ENCODE measurements at places on chromosomes 2 and 18.

DNA sequence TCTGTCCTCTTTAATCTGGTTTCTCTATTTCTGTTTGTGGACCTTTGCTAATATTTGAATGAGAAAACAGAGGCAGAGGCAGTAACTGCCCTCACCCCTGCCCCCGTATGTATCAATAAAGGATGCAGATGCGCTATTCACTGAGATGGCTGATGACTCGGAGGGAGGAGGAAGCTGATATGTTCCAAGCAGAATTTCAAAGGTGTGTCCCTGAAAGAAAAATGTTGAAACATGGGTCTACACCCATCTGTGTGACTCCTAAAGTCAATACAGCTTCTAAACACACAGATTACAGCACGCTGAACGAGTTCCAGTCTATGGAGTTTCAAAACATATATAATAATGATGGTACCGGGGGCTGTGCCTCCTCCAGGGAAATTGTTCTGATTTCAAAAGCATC is 38.8 kb downstream of the EPHA4 start:
- no peak for DNase-seq

DNA sequence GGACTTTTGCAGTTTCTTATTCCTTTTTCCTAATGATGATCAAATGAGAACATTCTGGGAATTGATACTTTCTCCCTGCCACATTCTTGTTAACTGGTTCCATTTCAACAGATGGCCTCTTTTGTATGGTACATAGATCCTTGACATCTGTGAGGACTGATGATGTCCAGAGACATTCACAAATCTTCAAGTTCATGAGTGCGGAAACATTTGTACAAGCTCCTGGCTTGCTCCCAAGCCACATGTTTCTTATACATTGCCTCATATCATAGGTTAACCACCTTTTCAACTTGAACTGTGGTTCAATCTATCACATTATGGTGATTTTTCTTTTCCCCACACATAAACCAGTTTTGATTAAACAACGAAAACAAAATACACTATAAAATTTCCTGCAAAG is 267.3 kb downstream of the CLIP4 start:
- DNase-seq: no peak

DNA sequence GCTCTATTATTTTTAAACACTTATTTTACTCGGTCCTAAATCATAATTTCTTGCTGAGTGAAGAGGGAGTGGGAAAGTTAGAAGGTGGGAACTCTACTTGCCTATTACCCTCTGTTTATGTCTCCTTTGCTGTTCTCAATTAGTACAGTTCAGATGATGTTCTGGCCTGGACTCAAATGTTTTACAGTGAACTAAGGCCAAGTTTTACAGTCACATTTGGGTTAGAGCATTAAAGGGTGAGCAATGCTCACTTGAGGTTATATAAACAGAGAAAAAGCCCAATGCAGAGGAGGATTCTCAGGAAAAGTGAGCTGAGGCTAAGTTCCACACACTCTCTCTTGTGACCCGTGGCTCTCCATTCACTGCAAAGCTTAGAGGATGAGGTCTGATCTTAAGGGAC is 52.4 kb downstream of the ITSN2 start:
- no peak for DNase-seq

GRCh38 chr2:10792001-10792634 is 20.5 kb downstream of the PDIA6 start:
- no peak for DNase-seq

- no peak for DNase-seq
These were observed 341.4 kb downstream of the LPIN1 start for GRCh38 chr2:12087671-12088380.
